ENCODE measurements at places on chromosomes 1 and 21.

DNA sequence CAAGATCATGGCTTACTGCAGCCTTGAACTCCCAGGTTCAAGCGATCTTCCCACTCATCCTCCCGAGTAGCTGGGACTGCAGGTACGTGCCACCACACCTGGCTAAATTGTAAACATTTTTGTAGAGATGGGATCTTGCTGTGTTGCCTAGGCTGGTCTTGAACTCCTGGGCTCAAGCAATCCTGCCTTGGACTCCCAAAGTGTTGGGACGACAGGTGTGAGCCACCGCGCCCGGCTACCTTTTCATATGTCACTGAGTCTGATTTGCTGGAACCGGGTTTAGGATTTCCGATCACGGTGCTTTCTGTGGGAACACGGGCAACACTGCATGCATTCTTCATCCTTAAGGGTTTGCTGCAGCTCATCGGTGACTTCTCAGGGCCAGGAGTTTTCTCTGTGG, 32.2 kb upstream of the PCBP3 start:
- DNase-seq, result no peak

DNA sequence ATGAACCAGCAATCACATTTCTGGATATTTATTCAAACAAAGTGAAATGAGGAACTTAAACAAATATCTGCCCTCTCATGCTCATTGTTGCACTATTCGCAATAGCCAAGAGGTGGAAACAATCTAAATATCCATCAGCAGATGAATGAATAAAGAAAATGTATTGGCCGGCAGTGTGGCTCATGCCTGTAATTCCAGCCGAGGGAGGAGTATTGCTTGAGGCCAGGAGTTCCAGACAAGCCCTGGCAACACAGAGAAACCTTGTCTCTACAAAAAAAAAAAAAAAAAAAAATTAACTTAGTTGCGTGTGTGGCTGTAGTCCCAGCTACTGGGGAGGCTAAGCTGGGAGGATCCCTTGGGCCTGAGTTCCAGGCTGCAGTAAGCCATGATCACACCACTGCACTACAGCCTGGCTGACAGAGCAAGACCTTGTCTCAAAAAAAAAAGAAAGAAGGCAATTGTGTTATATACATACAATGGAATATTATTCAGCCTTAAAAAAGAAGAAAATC, 191.4 kb downstream of the AKT3 start:
- no peak for DNase-seq

- DNase-seq, result no peak
Observed at GRCh38 chr1:212814537-212815334, 23.0 kb downstream of the TATDN3 start.

DNA sequence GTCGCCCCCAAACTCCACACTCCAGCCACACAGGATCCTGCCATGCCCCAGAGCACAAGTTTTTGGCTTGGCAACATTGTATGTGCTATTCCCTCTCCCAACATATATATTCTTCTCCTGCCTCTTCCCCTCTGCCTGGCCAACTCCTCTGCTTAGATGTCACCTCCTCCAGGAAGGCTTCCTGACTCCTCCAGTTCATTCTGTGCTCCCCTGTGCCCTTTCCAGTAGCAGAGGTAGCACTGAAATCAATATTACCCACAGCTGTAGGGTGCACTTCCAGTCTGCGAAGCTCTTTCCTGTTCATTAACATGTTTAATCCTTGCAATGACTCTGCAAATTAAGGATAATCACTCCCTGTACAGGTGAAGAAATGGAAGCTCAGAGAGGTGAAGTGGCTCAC, 21.2 kb downstream of the ALDH4A1 start:
- no peak for DNase-seq

- no peak for DNase-seq
Observed at GRCh38 chr1:198535631-198536030, 4.8 kb downstream of the ATP6V1G3 start.

Measured in activated CD4-positive, alpha-beta T cell treated with anti-CD3 and anti-CD28 coated beads for 24 hours (primary cell).